ENCODE measurements at places on chromosomes 16 and 17.
A peak's percentile ranks its signal among the peaks of the same experiment; 100 is the strongest.

- no peak for DNase-seq
Measured at GRCh38 chr17:77560841-77561240, 397.7 kb upstream of the TNRC6C start.

DNA sequence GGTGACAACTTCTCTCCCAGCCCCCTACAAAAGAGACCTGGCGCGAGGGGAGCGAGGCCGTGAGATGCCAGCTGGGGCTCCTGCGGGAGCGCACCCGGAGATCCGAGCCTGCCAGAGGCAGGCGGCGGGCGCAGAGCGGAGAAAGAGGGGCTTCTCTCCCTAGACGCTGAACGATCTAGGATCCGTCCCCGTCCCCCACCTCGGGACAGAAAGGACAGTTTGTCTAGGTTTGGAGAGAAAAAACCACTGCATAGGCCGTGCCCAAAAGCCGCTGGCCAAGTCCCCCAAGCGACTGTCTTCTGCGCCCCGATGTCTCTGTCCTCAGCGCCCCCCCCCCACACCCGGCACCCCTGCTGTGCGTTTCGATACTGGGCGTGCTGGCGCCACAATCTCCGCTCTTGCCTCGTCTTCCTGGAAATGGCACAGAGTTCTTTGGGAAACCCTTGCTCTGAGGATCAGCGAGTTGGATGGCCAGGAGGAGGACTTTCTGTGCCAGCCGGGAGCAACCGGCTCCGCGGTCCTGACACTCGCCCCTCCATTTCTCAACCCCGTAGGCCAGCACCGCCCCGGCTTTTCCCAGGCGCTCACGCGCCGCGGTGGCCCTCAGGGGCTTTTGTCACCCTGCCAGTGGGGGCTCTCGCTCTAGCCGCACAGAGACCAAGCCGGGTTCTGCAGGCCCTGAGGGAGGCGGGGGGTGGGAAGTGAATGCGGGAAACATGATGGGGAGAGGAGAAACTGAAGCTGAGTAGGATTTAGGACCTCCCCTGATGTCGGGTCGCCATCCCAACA lies 1.0 kb downstream of the SSTR2 start:
- DNase-seq, result peak; percentile 64

DNA sequence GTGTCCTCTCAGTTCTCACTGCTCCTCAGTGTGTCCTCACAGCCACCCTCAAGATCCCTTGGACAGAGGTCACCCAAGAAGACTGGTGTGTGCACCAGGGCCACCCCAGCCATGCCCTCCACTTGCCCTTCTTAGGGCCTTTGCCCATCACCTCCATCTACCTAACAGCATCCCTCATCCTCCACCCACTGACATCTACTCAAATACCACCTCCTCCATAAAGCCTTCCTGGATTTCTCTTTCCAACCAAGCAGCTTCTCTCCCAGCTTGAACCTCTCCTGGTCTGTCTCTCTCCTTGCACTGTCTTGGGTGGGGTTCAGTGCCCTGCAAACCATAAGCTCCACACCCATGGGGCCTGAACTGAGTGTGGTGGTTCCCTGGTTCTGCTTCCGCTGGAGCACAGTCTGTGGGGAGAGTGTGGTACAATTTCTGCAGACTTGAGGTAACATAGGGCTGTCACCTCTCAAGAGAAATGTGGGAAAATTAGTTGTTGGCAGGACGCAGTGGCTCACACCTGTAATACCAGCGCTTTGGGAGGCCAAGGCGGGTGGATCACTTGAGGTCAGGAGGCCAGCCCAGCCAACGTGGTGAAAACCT lies 14.4 kb downstream of the KATNB1 start:
- DNase-seq, result no peak

DNA sequence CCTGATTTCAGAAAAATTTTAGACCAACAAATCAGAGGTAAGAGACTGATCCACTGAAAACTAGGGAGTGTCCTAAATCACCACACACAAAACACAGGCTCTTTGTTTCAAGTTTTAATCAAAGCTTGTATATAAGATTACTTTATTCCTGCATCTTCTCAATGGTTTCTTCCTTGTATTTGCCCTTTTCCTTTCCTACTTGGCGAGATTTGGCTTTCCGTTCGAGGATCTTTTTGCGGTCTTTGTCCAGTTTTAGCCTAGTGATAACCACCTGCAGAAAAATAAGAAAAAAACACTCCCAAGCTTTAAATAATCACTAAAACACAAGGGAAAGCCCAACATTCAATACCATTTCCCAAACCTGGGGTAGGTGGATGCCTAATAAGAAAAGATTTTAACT lies 918 bp upstream of the KRABD2 start:
- DNase-seq, result no peak

DNA sequence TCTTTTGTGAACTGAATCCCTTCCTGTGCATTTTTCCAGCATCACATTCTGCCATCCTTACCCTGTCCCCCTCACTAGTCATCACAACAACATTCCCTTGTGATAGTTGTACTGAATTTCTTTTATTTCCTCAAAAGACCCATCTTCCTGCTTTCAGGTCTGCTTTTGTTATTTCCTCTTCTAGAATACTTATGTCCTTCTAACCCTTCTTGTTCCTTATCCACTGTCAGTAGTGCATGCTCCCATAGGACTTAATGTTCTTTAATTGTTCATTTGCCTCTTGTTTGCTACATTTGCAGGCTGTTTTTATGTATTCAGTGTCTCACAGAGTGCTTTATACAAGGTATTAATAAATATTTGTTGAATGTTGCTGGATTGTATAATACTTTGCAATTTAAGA lies 73.0 kb downstream of the BCAS3 start:
- DNase-seq, result no peak

DNA sequence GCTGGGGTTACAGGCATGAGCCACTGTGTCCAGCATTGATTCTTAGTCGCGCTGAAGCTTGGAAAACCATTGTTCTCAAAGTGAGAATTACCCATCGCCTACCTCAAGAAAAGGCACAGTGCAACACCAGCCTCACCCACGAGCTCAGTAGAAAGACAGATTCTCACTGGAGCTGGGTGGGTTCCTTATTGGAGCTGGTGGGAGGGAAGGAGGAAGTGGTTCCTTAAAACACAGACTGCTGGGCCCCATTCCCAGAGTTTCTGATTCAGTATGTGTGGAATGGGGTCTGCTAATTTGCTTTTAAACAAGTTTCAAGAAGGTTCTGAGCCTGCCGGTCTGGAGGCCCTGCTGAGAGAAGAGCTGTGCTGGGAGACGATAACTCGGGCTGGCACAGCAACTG lies 264.7 kb downstream of the ENGASE start:
- DNase-seq, result no peak

DNA sequence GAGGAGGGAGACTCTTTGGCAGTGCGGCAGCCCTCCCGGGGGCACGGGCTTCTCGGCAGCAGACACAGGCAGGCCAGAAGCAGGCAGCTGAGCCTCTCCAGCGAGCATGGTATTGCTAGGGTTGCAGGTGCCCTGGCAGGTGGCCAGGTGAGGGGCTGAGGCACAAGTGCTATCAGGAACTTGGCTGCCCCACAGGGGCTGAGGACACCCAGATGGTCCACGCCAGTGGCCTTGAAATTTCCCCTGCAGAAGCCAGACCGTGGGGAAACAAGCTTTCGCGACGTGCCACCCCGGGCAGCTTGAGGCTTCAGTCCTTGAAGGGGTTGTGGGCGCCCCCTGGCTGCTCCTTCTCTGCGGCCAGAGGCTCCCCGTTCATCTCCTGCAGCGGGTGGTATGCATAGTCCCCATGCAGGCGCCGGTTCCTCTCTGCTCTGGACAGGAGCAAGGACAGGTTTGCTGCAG lies 8.5 kb downstream of the NAGPA start:
- peak; percentile 72 for DNase-seq

DNA sequence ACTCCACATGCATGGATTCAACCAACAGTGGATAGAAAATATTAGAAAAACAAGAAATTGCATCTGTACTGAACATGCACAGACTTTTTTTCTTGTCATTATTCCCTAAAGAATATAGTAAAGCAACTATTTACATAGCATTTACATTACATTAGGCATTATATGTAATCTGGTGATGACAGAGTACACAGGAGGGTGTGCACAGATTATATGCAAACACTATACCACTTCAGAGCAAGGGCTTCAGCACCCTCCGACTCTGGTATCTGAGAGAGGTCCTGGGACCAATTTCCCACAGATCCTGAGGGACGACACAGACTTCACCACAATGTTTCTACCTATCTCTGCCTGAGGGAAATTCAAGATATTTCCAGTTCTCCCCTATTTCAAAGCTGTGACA lies 25.3 kb upstream of the KCTD5 start:
- no peak for DNase-seq

DNA sequence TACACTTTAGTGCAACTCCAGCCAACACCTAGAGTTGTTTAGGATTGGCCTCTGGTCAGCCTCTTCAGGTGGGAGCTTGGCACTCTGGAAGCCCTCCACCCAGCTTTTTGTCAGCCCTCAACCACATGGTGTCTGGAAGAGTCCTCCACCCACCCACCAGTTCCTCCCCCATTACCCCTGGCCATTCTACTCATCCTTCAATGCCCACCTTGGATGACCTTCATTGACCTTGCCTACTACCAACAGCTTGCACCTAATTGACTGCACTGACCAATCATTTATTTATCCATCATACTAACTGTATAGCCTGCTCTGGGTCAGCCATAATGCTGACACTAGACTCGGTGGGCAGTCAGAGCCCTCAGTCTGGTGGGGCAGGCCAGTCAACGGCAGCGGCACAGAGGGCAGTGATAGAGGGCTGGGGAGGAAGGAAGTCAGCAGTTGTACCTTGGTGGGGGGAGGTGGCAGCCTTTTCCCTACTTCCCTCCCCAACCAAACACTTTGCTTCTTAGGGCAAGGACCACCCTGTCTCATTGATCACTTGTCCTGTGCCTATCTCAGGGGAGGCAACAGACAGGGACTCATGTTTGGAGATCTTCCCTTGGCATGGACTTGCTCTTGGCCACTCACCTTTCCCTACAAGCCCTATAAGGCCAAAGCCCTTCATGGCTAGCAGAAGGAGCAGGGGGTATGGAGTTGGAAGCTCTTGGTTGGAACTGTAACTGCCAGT lies 29.3 kb downstream of the SLC13A5 start:
- no peak for DNase-seq

GRCh38 chr16:73015612-73016487 lies 32.1 kb downstream of the ZFHX3 start:
- no peak for DNase-seq

DNA sequence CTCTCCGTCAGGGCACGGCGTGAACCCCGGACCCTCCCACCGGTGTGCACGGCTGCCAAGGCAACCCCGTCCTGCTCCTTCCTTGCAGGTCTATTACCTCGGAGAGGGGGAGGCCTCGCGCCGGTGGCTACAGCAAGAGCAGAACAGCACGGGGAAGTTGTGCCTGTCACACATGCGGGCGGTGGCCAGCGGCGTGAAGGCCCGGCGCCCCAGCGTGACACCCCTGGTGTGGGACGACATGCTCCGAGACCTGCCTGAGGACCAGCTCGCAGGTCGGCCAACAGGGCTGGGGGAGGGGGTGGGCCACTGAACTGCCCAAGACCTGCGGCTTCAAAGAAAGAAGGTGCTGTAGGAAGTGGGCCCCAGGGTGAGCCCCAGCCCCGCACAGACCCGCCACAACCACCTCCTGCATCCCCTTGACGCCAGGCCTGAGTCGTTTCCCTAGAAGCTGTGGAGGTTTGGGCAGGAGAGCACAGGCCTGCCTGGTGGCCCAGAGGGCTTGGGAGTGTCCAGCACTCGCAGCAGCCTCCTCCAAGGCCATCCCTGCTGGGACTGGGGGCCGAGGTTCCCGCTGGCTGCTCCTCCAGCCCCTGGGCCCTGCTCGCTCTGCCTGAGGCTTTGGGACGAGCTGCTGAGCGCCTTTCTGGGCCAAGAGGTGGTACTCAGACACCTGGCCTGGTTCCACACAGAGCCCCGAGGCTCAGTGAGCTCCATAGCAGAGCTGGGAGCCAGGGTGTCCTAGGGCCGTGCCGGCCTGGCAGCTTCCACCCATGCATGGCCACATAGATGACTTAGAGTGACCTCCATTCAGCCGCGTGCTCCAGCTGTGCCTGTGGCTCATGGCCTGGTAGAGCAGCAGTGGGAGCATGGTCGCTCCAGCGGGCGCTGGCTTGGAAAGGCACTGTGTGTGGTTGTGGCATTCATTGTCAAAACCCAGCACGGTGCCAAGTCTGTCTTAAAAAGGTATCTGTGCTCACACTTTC lies 14.7 kb downstream of the CYBC1 start:
- DNase-seq, result peak; percentile 58

GRCh38 chr17:66612993-66613392 lies 221.9 kb upstream of the CACNG5 start:
- no peak for DNase-seq

- no peak for DNase-seq
Measured at GRCh38 chr17:57606111-57606875, 138.8 kb downstream of the CCDC182 start.

DNA sequence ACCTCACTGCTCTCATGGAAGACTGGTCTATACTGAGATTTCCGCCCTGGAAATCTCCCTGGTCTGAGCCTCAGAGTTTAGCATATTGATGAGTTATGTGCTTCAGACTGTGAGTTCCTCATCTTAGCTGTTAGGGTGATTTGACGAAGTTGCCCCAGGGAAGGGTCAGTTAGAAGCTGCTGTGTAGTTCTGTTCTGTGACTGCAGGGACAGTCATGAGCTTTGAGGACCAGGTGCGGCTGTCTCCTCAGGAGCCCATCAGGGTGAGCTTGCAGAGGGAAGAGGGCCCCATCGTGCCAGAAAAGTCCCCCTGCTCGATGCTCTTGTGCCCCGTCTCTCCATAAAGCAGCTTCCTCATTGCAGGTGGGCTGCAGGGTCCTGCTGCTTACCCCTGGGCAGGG lies 28.3 kb upstream of the IL17C start:
- no peak for DNase-seq

- DNase-seq, result peak; percentile 43
Measured at GRCh38 chr17:40564883-40565768, at the start of gene CCR7. TSS of gene CCR7 (minus strand) at chr17:40565472. CDS start at chr17:40565409, 63 bp downstream.

DNA sequence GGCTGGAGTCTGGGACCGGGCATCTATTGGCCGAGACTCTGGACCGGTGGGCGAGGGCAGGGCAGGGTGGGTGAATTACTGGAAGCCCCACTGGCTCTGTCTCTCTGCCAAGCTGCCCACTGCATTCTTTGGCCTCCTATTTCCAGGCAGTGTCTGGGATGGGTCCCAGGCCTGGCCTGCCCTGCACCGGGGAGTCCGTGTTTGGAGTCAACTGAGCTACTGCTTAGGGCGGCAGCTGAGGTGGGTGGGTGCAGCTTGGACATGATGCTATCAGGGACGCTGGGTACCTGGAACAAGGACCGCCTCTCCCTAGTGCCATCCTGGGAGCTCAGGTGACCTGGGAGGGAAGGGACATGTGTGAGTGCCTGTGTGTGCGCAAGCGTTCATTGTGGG lies 58.1 kb downstream of the SOCS3 start:
- no peak for DNase-seq

DNA sequence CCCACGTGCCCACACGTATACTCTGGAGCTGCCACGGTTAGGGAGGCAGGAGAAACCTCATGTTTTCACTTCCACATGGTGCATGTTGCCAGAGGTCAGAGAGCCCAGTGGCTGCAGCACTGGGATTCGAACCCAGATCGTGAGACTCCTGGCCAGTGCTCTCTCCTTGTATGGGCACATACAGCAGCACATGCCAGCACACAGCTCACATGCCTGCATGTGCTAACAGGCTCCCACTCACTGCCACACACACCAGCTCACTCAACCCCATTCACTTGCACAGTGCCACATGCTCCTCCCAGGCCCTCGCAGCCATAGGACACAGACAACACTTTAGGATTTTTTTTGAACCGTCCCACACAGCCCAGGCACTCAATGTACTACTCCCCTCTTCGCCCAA lies 49.5 kb upstream of the MRPS23 start:
- no peak for DNase-seq

Measured in islet precursor cell (in vitro differentiated cells).